GM23248 (cell line): ENCODE measurements at places on chromosomes 6 and 20. TPM values are rescaled to one million over a fixed set of nuclear protein-coding genes. Genes with fewer than 3 reads are reported as not detected.
A peak's percentile ranks its signal among the peaks of the same experiment; 100 is the strongest.

GRCh38 chr6:170174124-170174770, 116.6 kb downstream of the DLL1 start:
- DNase-seq, result no peak

GRCh38 chr6:48086187-48086586, 24.8 kb downstream of the PTCHD4 start:
- DNase-seq, result no peak

GRCh38 chr6:116648156-116648555, 20.4 kb downstream of the ZUP1 start:
- no peak for DNase-seq

- DNase-seq, result peak; percentile 84
These were observed 92.0 kb downstream of the ATXN1 start for GRCh38 chr6:16669227-16669626.

- DNase-seq, result no peak
These were observed 170.2 kb downstream of the HAO1 start for GRCh38 chr20:7770046-7770445.

Gene MYCT1
- under 0.01 and 0.11 TPM in 2 replicates for total RNA-seq

- DNase-seq, result no peak
These were observed 4.6 kb upstream of the TMEM217 start for GRCh38 chr6:37262446-37263026.

DNA sequence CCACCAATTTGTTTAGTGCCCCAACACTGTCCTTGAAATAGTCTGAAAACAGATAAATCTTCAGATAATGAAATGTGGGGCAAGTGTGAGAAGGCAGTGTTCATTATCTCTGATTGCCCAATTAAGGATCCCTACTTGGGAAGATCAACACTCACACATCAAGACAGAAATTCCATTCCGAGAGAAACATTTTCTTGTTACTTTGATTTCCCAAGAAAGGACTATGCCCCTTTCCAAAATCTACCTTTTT, 16.2 kb downstream of the HMGN4 start:
- DNase-seq, result no peak

- DNase-seq, result no peak
These were observed 6.5 kb downstream of the RIPOR2 start for GRCh38 chr6:24929242-24929641.

GRCh38 chr6:112806163-112806865, 459.2 kb downstream of the RFPL4B start:
- DNase-seq, result peak; percentile 36

Gene BAG2
- 32.1 and 33.4 TPM in 2 replicates for total RNA-seq

Gene ARHGAP40
- total RNA-seq, result not detected in 2 replicates

GRCh38 chr6:89353118-89353556, 615 bp upstream of the UBE2J1 start:
- DNase-seq, result no peak

DNA sequence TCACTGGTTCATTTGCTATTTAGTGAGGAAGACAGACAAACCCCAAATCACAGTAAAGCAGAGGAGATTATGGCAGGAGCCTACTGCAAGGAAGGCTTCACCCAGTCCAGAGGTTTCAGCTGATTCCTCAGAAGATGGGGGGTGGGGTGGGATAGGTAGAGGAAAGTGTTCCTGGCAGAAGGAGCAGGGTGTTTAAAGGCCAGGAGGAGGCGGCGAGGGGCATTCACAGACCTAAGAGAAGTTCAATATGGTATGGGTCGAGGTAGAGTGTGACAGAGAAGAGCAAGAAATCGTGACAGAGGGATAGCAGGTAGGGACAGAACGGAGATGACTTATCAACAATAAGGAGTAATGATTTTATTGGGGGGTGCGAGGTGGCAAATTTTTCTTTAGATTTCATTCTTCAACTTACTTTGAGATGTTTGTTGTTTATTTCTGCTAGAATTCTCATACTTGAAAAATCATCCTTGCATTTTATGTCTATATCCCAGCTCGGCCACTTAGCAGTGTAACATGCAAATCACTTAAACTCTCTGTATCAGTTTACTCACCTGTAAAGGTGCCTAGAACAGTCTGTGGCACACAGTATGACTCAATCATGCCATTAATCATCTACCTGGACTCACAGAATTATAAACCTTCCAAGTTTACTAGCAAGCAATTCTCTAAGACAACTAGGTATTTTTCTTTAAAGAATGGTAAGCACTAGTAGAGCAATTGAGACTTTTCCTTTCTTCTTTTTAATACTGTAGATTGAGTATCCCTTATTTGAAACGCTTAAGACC, 176.7 kb downstream of the REV3L start:
- no peak for DNase-seq

Gene GATA5
- total RNA-seq, result not detected in 2 replicates

GRCh38 chr6:56549014-56549413, 93.7 kb downstream of the DST start:
- DNase-seq, result peak; percentile 57

GRCh38 chr6:71123051-71123450, 165.6 kb upstream of the OGFRL1 start:
- no peak for DNase-seq

Gene SLC17A3
- not detected in 2 replicates for total RNA-seq

- peak; percentile 98 for DNase-seq
These were observed 47.6 kb upstream of the MYL9 start for GRCh38 chr20:36493801-36494114.

Gene ENPP3
- total RNA-seq, result not detected in 2 replicates

GRCh38 chr6:132934496-132934895, 120.1 kb downstream of the RPS12 start:
- peak; percentile 56 for DNase-seq

DNA sequence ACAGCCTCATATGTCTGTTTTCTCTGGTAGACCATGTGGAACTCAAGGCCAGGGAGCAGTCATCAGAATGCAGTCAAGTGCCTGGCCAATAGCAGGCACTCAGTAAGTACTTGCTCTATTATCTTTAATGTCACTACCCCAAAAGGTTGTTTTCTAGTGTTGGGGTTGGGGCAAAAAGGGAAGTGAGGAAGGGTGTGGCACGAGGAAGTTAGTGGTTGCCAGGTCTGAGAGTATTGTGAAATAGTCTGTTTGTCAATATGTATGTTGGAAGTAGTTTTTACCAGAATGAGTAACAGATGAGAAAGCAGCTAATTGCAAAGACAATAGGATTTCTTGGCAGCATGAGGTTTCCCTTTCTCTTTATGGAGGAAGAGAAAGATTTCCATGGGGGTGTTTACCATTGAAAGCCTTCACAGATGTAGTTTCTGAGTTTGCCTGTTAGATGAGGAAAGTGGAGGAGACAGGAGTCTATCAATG, 59.5 kb upstream of the ARMH2 start:
- DNase-seq, result peak; percentile 70
